Activated T-helper 17 cell treated with anti-CD3 and anti-CD28 coated beads, Interleukin-2, amount 50 U/mL, for 72 hours (primary cell): ENCODE measurements at places on chromosomes 12 and 14.

DNA sequence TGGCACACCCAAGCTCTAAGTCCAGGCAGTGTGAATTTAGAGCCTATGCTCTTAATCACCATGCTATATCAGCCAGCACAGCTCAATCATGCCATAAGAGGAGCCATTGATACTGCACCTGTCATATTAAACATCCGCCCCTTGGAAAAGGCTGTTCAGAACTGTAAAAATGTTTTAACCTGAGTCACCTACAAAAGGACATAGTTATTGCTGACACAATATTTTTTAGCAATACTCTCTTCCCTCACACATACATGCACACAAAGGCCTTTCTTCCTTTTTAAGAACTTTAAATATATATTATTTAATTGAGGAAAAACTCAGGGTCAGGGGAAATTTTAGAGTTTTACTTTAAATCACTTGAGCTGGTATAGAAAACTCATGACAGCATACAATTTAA lies 83.5 kb upstream of the ATXN7L3B start:
- ATAC-seq, result no peak

GRCh38 chr14:98233656-98234055 lies 1038.3 kb downstream of the BCL11B start:
- no peak for ATAC-seq

- ATAC-seq, result peak; percentile 19
These were observed 204.6 kb upstream of the PLXNC1 start for GRCh38 chr12:93943780-93944179.

GRCh38 chr12:777550-778047 lies 25.2 kb downstream of the WNK1 start:
- ATAC-seq, result no peak

- ATAC-seq, result no peak
These were observed 534.3 kb downstream of the SOX5 start for GRCh38 chr12:23415180-23415579.

DNA sequence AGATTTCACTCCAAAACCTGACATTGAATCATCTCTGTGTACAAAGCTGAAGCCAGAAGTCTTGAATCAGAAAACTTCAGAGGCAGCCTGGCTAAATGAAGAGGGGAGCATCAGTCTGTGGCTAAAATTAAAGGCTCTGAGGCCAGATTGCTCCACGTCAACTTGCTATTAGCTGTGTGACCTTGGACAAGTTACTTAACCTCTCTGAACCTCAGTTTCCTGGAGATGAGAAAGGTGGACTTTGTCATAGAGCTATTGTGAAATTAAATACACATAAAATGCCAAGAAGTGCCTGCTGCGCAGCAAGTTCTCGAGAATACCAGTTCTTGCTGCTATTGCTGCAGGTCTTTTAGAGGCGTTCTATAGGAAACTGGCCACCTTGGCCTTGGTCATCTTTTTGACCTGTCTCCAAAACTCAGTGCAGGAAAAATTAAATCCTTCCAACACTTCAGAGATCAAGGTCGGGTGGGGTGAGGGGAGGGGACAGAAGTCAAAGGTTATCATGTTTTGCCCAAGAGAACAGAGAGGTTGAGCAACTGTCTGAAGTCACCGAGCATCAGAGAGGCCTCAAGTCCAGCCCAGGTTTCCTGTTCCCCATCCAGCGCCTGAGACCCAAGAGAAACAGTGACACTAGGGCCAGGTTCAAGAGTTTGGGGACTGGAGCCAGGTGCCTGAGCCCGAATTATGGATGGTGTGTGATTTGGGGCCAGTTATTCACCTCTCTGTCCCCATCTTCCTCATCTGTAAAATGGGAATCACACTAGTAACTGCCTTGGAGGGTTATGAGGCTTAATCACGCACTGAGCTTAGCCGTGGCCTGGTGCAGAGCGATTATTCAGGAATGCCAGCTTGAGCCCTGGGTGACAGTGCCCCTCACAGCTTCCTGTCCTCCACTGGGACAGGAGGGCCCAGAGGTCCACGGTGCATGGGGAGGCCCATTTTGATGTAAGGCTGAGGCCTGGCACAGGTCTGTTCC lies 1.1 kb downstream of the SERPINA1 start:
- ATAC-seq, result no peak
